ENCODE measurements at places on chromosomes 6 and 20.

DNA sequence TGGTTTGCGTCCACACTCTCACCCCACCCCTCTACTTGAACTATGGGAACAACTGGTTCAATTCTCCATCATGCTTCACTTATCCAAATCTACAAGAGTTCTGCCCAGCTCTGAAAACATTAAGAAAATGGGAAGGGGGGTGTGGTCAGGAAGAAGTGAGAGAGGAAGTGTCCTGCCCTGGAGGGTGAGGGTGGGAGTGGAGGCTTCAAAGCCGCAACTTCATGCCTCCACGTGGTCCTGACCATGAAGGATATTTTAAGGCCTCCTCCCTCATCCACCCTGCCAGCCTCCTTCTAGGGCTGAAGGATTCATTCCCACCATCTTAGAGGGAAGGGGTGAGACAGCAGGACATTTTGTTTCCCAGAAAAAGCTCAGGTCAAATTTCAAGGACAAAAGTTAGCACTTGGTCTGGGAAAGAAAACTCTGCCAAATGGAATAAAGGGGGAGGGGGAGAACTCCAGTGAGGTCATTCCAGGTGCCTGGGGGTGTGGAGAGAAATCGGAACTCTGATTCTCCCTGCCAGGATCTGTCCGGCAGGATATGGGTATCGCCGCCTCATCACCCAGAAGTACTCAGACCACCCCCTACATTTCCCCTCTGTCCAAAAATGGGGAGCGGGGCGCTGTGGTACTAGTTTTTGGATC, 4.9 kb downstream of the RIMS4 start:
- no peak for DNase-seq

DNA sequence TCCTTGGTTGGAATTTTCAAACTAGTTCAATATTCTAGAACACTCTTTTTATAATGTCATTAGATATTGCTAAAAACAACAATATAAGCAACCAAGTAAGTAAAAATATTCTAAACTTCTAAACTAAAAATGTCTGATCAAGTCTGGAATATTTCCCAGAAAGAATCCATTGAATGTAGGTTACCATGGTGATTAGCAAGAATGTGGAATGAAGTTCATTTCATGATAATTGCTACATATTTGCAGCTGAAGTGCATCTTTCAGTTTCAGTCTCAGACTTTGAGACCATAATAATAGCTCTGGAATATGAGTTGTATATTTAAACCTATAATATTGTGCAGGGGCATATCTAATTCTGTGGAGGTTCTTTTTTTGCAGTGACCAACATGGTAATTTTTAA, 61.0 kb upstream of the NKAIN2 start:
- no peak for DNase-seq

DNA sequence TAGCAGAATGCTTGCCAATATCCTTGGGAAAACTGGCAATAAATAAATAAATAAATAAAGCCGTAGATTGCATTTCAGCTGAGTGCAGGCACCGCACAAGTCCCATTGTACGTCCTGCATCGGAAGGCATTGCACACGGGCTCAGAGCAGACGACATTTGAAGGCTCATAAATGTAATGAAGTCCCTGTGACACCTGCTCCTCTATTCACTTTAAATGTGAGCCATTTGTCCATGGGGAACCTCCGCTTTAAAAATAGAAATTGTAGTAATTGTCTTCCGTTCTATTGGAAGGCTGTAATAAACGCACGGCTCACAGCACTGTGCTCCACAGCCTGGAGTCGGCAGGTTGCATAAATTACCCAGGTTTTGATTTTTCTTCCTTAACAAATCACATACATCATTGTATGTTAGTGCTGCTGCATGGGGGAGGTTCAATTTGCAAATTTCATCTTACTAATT, 32.6 kb downstream of the MYT1 start:
- DNase-seq = no peak

DNA sequence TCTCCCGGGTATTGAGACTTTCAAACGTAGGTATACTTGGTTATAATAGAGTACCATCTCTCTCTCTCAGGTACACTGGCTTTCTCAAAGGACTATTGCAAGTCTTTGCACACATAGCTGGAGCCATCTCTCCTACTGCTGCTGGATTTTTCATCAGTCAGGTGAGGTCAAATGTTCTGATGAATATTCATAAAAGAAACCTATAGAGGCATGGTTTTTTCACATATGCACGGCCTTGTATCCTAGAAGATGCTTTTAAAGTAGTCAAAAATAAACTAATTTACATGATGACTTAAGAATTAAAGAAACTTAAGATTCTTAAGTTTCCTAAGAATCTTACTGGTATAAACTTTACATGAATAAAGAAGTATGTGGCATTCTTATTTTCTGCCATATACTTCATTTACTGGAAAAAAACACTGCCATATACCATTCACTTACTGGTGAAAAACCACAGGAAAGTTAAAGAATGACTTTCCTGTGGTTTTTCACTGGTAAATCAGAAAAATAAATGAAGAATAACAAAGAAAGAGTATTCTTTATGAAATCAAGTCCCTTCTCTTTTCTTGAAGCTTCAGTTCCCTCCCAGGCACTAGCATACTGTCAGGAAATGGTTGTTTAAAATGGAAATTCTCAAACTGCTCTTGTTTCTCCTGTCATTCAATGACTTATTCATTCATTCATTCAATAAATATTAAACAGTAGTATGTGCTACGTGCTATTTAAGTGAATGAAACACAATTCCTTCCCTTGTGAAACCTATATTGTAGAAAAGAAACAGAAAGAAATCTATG, 23.5 kb downstream of the SLC17A4 start:
- no peak for DNase-seq

GRCh38 chr6:125944896-125945295, 11.7 kb upstream of the HINT3 start:
- no peak for DNase-seq

DNA sequence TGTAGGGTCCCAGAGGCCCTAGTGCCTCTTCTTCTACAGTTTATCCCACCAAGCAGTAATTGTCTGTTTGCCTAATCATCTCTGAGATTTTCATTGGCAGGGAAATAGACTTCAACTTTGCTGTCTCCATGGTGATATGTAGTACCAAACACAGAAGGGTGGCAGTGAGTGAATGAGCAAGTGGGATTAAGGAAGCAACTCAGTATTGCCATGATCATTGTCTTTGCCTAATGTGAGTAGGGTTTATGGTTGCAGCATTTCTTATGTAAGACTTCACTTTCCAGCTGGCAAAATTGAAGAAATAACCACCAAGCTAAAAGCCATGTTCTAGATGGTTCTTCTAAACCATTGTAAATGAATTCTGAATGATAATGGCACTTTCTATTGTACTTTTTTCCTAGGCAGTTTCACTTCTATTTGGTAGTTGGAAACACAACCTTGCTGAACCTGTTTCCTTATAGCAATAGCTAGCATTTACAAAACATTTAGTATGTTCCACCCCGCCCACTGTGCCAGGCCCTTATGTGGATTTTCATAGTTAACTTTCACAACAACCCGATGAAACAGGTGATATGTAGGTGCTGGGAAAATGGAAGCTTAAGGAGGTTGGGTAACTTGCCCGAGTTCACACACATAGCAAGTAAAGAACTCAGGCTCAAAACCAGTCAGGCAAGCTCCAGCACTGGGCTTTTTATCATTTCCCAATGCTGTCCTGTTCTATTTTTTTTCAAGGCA, 32.0 kb downstream of the ZC2HC1B start:
- DNase-seq = no peak

DNA sequence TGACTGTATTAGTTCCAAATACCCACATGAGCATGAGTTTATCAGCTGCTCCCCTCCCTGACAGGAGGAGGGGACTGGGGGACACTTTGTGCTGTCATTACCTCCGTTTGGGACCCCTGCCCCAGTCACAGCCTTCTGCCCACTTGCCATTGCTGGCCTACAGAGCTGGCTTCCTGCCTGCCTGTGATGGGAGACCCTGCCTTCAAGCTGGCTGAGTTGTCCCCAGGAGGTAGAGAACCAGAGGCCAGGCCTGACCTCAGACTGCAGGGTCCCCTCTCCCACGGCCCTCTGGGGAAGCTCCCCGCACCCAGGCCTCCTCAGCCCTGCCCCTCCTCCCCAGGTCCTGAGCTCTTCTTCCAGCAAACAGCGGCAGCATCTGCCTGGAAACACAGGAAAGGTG, 105.5 kb downstream of the JPH2 start:
- DNase-seq = no peak

DNA sequence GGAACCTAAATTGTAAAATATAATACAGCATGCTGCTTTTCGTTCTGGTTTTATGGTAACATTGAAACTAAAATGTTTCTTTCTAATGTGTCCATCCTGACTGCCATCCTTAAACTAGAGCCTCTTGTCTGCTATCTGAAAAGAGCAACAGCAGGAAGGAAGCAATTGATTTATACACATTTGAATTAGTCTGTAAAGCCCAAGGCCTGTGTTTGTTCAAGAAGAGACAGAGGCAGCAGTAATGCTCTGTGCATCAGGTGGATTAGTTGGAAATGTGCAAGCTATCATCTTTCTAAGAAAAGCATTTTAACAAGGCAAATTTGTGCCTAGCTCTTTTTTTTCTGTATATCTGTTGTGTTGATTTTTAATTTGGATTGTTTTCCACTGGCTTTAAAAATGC, 128.6 kb downstream of the SCAF8 start:
- no peak for DNase-seq

All from activated CD8-positive, alpha-beta memory T cell treated with anti-CD3 and anti-CD28 coated beads, Interleukin-2, amount 50 U/mL, for 4 hours (primary cell).